Endothelial cell of umbilical vein (primary cell): ENCODE measurements at places on chromosomes 7 and 10. TPM values are rescaled to one million over a fixed set of nuclear protein-coding genes. Genes with fewer than 3 reads are reported as not detected.
A peak's percentile ranks its signal among the peaks of the same experiment; 100 is the strongest.

DNA sequence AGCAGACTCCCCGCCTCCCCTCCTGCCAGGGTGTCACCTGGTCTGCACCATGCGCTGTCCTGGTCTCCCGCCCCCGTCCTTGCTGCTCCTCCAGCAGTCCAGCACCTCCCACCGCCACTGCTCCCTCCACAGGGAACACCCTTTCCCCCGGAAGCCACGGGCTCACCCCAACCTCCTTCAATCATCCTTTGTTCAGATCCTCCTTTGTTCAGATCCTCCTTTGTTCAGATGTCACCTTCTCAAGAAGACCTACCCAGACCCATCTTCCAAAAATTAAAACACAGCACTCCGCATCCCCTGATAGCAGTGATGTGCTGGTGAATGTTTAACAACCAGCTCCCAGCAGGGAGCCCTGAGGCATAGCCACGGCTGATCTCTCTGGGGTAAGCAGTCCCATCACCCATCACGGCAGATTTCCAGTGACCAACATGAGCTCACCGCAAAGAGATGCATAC, 237.7 kb downstream of the USP6NL start:
- no peak for DNase-seq

GRCh38 chr10:65284495-65285041, 1641.3 kb upstream of the LRRTM3 start:
- DNase-seq, result no peak

- no peak for DNase-seq
These were observed 26.7 kb upstream of the SLF2 start for GRCh38 chr10:100886091-100886490.

- no peak for DNase-seq
These were observed 107.9 kb downstream of the POU6F2 start for GRCh38 chr7:39085590-39086049.

CASTOR2 gene
- 9.6 and 10.1 TPM in 2 replicates for polyA plus RNA-seq

DNA sequence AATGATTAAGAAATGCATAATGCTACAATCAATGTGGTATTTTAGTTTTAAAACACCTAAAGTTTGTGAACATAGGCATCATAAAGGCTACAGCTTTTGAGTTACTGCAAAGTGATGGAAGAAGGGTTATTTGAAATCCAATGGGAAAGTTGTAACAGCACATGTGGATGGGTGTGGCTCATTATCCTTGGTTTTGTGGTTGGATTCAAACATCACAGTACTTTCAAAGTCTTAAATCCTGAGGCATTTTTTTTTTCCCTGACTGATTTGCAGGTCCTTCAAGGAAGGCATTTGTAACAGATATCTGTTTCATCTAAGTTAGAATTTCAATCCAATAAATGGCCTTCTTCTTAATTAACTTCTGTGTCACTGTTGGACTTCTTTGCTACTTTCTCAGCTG, 9.8 kb upstream of the SHTN1 start:
- no peak for DNase-seq

DNA sequence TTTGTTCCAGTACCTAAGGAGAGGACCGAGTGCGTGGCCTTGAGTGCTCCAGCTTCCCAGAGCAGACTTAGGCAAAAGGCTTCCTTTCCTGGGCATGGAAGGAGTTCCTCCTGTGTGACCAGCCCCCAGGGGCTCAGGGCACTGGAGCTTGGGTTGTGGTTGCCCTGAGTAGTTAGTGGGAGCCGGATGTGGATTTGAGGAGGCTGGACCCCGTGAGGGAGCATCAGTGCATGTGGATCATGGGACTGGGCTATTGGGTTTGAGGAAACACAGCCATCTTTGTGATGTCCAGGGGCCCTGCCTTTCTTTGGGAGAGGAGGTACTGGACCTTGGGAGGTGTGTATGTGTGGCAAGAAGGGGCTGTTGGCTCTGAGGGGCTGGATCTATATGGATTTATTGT, 8.4 kb downstream of the LRMDA start:
- DNase-seq, result no peak

DNA sequence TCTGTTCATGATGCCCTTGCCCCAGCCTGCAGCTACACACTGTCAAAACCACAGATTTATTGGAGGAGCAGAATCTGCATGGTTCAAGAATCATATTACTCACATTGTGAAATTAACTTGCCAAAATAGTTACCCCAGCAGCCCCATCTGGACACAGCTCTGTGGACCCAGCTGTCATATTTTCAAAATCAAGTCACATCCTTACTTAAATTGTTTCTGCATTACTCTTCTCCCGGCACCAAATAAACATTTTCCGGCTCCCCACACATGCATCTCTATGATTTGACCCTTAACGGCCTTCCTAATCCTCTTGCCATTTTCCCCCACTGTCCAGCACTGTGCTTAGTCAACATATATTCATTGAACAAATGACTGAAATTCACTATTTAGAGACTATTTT, 43.8 kb upstream of the GPR26 start:
- DNase-seq, result no peak

DNA sequence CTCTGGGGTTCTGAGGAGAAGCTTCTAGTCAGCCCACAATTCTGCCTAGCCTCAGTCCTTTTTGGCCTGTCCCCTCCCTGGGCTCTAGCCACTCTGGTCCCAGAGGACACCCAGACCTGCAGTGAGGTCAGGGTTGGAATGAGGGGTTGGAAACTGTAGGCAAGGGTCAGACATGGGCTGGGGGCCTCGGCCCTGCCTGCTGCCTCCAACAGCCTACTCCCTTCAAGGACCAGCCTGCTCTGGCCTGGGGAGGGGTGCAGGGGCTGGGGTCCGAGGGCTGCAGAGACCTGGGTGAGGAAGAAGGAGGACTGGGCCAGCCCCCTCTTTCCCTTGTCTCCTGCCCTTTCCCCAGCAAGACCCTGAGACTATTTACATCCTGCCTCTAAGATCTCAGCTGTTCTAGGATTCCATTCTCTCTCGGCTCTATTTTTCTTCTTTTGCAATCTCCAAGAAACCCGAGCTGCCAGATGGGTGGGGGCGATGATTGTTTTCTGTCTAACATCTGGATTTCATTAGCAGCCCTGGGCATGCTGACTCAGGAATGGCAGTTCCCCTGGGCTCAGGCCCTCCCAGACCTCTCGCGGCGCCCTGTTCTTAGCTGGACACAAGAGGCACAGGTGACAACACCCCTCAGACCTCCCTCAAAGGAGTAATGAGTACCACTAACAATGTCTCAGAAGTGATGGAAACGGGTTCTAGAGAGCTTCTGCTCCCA, 23.1 kb downstream of the ZCCHC24 start:
- no peak for DNase-seq

NRCAM gene
- 21.9 and 26.0 TPM in 2 replicates for polyA plus RNA-seq

DNA sequence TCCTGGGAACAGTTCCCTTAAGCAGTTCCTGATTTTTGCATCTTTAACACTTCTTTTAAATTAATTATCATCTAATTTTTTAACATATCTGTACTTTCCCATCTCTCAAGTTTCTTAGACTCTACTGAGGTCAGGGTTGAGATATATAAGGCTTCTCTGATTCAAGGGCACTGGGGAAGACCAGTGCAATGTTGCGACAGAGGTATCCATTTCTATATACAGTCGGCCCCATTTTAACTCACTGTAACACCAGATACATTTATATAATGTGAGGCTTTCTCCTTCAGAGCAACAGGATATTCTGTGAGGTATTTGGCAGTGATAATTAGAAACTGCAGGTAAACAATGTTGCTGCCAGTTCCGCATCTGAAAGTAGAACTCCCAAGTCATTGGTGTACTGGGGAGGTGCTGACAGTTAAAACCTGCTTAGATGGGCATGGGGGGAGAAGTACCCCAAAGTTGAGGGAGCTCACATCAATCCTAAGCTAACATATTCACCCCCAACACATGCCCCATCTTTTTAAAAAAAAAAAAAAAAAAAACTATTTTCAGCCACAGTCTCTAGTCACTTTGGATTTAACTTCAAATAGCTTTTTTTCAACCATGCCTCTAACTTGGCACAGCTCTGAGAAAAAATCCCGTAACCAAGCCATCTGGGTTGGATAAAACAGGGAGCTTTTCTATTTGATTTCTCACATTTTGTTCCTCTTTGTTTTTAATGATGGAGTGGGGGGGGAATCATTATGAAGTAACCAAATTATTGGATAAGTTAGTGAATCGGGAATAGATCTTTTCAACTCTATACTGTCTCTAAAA, 62.9 kb downstream of the REEP3 start:
- no peak for DNase-seq

DNA sequence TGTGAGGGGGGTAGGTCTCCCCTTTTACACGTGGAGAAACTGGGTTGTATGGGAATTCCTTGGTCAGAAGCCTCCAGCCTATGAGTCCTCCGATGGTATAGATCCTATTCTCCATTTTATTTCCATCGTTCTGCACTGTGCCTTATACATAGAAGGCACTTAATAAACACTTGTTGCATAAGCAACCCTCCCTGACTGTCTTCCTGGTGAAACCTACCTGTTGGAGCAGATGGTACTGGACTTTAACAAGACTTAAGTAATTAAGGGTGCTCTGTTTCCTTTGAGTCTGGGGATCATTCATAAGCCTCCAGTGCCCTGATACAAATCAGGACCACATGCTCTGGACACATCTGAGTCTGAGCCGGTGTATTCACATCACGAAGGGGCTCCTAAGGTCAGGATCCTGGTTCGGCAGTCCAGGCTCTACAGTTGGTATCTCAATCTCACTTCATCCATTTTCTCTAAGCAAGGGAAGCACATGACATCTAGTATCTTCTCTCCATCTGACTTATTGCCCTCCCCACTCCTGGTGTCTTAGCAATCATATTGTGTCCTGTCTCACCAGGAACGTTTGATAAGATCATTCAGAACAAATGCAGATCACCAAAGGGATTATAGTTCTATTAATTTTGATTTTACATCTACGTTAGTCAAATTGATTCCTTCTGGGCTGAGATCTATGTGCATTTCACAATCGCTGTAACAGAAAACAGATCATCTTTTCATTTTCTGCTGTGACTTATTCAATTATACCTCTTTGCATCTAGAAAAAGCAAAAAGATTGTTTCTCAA, 22.8 kb upstream of the EZH2 start:
- DNase-seq, result no peak

DNA sequence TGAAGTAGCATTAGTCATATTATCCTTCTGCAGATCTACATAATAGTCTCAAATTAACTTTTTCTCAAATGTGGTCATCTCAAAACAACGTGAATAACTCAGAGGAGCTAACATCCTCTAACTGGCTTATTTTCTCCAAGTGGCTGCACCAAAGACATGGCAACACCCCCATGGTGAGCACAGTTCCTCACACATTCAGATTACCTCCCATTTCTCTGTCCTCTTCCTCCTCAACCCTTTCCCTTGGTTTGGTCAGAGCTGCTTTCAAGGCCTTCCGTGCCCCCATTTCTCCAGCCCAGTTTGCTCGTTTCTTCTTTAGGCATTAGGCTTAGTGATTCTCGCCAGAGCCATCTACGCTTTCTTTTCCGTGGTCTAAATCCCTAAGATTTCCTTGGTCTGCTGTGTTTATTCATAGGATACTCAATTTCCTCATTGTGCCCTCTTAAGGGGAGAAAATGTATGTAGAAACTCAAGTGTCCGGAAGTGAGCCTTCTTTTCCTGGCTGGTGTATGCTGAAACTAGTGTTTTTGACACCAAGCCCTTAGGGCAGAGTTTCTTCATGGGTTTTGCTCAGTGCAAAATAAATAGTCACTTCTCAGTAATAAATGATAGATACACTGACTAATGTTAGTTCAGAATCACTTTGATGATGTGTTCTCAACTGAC, 2.6 kb downstream of the MET start:
- DNase-seq, result peak; percentile 64

WBP1L gene
- 70.3 and 94.1 TPM in 2 replicates for polyA plus RNA-seq

- DNase-seq, result no peak
These were observed 38.8 kb upstream of the CACUL1 start for GRCh38 chr10:118793545-118793944.

SFXN2 gene
- 8.1 and 9.8 TPM in 2 replicates for polyA plus RNA-seq

TRPV5 gene
- not detected in 2 replicates for polyA plus RNA-seq
